Cerebellar cortex (tissue), 1 donor: ENCODE measurements at places on chromosomes 11 and 22.

GRCh38 chr11:67291481-67292381 lies 2.6 kb downstream of the ANKRD13D start:
- no peak for DNase-seq

DNA sequence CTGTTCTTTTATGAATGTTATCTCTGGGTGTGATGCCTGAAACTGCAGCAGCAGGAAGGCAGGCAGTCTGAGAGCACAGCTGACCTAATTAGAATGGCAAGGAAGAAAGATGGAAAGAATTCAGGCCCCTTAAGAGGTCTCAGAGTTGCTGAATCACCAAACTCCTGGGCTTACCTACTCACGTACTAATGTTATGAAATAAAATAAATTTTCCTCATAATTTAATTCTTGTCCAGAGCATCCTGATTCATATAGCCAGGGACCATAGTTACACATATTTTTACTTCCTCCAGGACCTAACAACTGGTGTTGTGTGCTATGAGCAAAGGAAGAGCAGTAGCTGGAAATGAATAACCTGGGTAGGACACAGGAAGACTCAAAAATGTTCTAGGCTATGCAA lies 41.9 kb downstream of the SNX19 start:
- DNase-seq = no peak

DNA sequence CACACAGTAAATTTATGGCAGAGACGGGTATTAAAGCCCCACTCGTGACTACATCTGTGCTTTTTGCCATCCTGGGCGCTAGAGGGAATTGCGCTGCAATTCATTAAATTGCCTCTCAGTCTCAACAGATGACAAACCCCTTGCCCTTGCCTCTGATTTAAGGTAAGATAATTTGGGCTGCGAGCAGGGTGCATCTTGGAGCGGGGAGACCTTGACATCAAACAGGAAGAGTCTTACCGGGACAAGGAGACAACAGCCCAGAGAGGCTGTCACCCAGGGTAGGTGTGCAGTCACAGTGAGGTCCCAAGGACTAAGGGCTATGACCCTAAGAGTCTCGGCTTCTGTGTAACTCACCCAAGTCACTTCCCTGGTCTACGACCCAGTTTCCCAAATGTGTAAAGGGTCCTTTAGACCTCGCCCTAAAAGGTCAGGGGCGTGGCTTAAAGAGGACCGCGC lies 449 bp upstream of the TOM1 start:
- no peak for DNase-seq

GRCh38 chr11:128565881-128566280 lies 21.5 kb downstream of the ETS1 start:
- DNase-seq = no peak

DNA sequence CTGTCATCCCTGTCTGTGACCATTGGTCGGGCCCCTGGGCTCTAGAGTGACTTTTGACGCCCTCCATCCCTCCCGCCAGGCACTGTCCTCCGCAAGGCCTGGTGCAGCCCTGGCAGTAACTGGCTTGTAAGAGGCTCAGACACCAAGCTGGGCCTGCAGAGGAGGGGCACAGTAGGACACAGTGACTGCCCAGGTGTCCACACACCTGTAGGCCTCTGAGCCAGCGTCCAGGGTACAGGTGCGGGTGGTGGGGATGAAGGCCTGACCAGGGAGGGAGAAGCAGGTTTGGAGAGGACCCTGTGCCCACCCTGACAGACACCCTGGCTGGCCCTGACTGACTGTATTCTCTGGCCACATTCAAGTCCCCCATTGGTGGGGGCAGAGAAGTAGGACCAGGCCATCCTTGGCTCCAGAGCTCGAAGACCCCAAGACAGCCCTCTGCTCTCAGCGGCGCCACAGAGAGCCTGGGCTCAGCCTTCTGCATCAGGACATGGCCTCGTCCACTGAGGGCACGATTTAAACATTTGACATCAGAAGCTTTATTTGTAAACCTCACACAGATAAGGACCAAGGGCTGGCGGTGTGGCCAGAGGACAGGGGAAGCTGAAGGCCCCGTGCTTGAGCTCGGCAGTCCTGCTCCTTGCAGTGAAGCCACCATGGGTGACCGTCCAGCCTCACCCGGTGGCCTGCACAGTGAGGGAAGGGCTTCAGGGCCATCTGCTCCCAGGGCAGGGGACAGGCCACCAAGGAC lies 31.4 kb downstream of the PPIL2 start:
- DNase-seq = no peak

GRCh38 chr11:102322560-102322959 lies 5.3 kb downstream of the BIRC3 start:
- no peak for DNase-seq

DNA sequence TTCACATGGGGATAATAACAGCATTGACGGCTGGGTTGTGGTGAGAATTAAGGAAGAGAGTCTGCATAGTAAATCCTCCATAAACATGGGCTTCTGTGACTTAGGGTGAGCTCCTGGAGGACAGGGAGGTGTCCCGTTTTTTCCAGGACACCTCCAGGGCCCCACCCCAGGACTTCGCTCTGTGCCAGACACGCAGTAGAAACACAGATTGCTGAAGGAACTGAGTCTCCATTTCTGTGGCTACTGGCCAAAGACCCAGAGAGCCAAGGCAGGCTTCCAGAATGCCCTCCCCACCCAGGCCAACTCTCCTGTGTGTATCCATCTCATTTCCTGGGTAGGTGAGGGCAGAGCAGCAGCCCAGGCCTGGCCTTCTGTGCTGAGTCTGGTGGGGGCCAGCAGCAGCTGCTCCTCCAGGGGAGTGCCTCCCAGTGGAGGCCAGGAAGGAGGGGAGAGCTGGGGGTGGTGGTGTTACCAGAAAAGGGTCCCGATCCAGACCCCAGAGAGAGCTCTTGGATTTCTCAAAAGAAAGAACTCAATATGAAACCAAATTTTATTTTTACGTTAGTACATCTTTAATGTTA lies 9.5 kb upstream of the RFPL3 start:
- no peak for DNase-seq

- DNase-seq = peak; percentile 39
Measured at GRCh38 chr22:41530890-41531714, 13.2 kb downstream of the POLR3H start.

- DNase-seq = no peak
Measured at GRCh38 chr22:39947220-39948216, 12.7 kb upstream of the TMA7B start.

DNA sequence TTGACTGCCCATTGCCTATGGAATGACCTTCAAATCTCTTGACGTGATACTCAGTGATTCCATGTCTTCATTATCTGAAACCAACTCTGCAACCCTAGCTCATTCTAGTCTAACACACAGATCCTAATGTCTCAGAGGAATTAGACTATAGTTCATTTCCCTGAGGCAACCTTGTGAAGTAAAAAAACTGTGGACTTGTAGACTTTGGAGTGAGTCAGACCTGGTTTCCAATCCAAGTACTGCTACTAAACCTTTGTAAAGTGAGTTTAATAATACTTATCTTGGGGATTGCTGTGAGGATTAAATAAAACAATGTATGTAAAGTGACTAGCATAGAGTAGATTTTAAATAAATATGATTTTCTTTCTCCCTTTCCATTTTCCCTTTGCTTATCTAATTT lies 226.1 kb downstream of the BLID start:
- DNase-seq = peak; percentile 5

GRCh38 chr11:66850235-66850587 lies 6.7 kb upstream of the LRFN4 start:
- no peak for DNase-seq

DNA sequence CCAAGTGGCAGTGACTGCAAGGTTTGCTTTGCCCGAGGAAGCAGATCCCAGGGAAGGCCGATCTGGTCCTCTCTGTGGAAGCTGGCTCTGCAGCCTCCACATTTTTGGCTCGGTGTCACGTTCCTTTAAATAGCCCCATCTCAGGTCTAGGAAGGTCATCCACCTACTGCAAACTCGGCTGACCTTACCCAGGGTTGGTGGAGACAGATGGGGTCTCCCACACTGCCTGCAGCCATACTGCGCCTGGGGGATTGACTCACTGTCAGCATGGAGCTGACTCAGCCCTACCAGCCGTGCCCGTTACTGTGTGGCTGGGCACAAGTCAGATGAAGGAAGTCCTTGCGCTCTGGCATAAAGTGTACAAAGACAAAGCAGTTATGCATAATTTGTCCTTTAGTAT lies 16.9 kb downstream of the CDPF1 start:
- DNase-seq = peak; percentile 71

- DNase-seq = no peak
Measured at GRCh38 chr11:86926975-86927374, 28.2 kb downstream of the FZD4 start.

DNA sequence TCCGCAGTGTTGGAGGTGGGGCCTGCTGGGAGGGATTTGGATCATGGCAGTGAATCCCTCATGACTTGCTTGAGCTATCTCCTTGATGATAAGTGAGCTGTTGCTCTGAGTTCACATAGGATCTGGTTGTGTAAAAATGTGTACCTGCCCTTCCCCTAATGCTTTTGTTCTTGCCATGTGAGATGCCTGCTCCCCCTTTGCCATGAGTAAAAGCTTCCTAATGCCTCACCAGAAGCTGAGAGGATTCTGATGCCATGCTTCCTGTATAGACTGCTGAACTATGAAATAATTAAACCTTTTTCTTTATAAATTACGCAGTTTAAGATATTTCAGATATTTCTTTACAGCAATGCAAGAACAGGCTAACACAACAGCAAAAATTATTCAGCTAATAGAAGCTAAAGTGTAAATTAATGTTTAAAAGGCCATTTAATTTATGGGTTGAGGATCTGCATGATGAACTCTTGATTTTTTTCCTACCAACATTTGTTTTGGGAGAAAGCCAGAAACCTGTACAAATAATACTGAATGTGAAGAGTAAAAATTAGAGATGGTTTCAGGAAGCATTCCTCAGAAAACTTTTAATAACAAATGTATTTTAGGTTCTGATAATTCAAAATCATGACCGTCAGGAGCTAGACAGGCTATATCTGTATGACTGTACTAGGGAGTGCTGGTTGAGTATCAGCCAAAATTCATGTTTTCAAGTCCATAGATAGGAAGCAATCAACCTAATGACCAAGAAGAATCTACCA lies 177.5 kb upstream of the GRIA4 start:
- no peak for DNase-seq
